ENCODE measurements at places on chromosomes 2 and 18.
A peak's percentile ranks its signal among the peaks of the same experiment; 100 is the strongest.

- peak; percentile 92 for DNase-seq
These were observed 20.5 kb downstream of the KIAA1328 start for GRCh38 chr18:36849288-36850006.

- DNase-seq, result no peak
These were observed 107.0 kb downstream of the MEP1B start for GRCh38 chr18:32296851-32297250.

GRCh38 chr2:62101886-62102285 is 94.0 kb upstream of the B3GNT2 start:
- DNase-seq, result no peak

DNA sequence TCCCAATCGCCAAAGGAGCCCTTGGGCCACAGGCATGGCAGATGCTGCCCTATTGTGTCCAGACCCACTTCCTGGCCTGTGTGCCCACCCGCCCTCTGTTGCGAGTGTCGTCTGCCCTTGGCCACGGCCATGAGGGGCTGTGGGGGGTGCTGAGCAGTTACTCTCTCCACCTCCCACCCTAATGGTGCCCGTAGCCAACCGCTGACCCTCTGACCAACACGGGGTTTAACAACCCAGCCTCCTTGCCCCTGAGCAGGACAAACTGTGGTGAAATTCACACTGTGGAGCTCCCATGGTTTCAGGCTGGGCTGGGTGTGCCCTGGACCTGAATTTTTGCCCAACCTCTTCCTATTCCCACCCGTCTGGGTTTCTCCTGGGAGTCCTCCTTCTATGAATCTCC is 145.7 kb upstream of the HDAC4 start:
- DNase-seq, result no peak

GRCh38 chr2:163551616-163552373 is 184.0 kb downstream of the FIGN start:
- DNase-seq, result peak; percentile 56

GRCh38 chr2:187168720-187169713 is 279.0 kb downstream of the CALCRL start:
- no peak for DNase-seq

- no peak for DNase-seq
These were observed 25.2 kb upstream of the HNMT start for GRCh38 chr2:137939026-137939425.

GRCh38 chr18:25001803-25002202 is 350.2 kb downstream of the ZNF521 start:
- DNase-seq, result no peak

GRCh38 chr2:238954841-238955591 is 107.1 kb downstream of the TWIST2 start:
- no peak for DNase-seq

DNA sequence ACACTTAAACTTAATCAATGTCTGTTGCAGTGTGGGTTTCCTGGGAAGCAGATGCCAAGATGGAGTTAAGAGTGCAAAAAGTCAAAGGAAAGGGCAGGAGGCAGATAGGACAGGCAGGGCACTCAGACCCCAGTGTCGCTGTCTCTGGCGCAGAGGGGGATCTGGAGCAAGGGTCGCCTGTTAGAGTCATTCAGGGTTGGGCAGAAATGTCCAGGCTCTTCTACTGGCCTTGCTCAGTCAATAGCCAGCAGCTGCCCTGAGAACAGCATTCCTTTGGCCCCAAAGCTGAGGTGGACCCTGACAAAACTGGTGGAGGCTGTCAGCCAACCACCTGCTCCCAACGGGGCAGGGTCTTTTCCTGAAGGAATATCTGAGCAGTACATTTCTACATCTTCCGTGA is 97.1 kb upstream of the SLC66A3 start:
- DNase-seq, result no peak

DNA sequence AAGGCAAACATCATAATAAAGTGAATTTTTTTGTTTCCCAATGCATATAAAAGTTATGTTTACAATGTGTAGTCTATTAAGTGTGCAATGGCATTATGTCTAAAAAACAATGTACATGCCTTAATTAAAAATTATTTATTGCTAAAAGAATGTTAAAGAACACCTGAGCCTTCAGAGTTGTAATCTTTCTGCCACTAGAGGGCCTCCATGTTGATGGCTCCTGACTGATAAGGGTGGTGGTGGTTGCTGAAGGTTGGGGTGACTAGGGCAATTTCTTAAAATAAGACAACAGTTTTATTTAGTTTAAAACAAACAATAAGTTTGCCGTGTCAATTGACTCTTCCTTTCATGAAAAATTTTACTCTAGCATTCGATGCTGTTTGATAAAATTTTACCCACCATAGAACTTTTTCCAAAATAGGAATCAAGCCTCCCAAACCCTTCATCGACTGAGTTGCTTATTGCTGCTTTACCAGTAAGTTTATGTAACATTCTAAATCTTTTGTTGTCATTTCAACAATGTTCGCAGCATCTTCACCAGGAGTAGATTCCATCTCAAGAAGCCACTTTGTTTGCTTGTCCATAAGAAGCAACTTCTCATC is 32.3 kb downstream of the MAP3K2 start:
- peak; percentile 21 for DNase-seq

DNA sequence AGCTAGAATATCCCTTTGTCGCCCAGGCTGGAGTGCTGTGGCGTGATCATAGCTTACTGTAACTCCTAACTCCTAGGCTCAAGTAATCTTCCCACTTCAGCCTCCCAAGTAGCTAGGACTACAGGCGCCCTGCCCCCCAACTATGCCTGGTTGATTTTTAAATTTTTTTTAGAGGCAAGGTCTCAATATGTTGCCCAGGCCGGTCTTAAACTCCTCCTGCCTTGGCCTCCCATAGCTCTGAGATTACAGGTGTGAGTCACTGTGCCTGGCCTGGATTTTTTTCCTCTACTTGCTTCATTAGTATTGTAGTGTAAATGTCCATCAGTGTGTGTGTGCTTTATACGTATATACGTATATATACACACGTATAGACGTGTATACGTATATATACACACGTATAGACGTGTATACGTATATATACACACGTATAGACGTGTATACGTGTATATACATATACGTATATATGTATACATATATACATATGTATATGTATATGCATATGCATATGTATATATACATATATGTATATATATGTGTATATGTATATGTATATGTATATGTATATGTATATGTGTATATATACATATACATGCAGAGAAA is 124.4 kb downstream of the DIS3L2 start:
- DNase-seq, result peak; percentile 40

DNA sequence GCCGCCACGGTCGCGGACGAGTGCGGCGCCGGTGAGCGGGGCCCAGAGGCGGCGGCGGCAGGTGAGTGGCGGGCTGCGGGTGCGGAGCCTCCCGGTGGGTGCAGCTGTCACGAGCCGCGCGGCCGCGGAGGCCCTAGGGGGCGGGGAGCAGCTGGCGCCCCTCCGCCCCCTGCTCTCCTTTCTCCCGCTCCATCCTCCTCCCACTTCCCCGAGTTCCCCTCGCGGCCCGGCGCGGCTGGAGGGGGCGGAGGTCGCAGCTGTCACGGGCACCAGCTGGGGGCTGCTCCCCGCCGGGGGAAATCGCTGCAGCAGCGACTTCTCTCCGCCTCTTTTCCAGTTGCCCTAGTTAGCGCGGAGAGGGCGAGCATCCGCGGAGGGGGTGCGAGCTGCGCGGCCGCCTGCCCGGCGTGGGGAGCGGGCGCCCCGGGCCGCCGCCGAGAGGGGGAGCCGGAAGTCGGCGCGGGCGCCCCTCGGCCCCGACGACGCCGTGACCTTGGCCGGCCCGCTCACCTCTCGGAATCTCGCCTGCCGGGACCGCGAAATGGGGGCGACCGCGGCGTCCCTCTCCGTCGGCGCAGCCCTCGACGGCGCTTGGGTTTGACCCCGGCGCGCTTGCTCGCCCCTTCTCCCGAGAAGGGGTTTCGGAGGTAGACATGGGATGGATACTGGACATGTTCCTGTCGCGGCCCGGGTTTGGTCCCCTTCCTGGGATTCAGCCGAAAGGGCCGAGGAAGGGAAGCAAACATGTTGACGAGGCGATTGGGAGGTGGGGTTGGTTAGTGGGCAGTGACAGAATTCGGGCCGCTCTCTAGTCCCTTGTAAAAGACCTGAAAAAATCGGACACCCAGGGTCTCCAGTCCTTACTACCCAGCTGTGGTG is 727 bp downstream of the NCOA1 start:
- DNase-seq, result peak; percentile 18

DNA sequence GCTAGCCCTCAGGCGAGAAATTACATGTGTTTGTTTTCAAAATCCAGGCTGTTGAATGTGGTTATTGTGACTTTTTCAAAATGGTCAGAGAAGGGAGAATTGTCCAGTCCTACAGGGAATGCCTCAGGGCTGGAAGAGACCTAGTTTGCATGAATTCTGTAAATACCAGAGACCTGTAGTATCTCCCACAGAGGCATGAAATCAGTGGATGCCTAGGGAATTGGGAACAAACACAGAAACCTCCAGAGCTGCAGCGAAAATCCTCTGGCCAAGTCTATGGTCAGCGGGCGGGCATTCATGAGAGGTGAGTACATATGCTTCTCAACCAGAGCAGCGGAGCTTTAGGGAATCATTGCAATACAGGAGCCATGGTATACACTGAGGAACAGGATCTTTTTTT is 1596.5 kb upstream of the NXPH2 start:
- no peak for DNase-seq

GRCh38 chr18:28716338-28716737 is 539.4 kb upstream of the CDH2 start:
- DNase-seq, result no peak

DNA sequence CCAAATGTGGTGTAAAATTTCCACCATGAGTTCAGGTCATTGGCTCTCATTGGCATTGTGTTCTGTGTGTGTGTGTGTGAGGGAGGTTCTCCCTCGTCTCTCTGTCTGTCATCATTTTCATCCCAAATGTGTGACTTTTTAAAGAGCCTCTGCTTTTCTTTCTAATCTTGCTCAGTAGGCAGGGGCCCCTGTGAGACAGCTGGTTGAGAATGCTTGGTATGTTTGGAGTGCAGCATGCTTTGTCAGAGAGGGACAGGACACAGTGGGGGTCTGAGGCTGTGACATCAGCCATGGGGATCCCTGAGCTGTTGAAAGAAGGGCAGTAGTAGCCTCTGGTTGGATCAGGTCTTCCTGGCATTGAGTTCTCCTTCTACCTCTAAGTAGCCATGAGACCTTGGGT is 10.6 kb downstream of the PTPRM start:
- peak; percentile 78 for DNase-seq

GRCh38 chr2:217970206-217970605 is 32.6 kb downstream of the TNS1 start:
- DNase-seq, result no peak

DNA sequence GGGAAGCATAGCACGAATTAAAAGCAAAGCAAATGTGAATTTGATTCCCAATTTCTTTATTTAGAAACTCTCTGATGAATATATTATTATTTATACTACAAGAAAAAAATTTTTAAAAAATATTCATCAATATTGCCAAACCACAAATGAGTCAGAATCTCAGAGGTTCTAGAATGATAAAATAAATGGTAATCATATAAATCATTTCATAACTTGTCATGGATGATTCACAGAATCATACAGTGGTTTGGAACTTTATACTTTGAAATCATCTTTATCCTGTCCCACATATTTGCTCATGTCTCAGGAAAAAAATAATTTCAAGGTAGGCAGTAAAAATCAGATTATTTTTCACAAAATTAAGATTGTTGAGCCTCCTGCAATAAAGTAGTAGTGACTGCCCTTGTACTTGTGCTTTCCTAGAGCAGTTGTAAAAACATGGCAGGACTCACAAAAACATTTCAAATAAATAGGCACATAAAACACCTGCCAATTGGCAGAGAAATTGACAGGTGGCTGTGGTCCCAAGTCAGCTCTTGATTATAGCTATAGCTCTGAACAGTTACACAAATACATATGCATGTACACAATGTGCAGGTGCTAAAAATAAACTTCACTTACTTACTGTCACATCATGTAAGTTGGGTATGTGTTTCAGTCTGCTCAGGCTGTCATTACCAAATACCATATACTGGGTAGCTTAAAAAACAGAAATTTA is 273.9 kb upstream of the SESTD1 start:
- DNase-seq, result peak; percentile 59

- no peak for DNase-seq
These were observed 87.9 kb downstream of the ZEB2 start for GRCh38 chr2:144431998-144432397.

DNA sequence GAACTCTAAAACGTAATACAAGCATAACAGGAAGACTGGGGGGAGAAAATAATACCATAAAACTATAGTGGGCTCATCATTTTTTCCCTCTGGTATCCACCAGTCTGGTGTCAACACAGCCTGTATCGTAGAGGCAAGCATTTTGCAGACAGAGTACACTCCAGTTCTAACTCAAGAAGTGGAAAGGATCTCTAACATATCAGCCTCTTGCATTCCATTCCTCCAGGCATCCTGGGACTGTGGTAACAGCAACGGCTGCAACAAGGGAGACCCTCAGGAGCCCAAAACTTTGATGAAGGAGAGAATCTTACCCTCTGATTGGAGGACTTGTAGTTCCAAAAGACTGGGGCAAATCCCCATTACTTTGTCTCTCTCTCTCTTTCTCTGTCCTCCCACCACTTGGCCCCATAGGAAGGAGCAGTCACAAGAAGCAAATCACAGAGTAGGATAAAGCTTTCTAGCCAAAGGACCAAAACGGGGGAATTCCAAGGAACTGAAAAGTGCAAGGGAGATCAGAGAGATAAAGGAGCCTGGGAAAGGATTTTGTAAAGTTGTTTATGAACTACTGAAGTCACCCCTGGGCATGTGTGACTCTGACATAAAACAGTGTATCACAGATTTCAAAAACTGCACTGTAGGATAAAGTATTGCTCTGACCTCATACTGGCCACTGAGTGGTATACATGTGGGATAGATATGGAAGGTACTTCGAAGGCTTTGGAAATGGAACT is 11.9 kb downstream of the FRZB start:
- no peak for DNase-seq

GRCh38 chr2:144351687-144352086 is 168.2 kb downstream of the ZEB2 start:
- DNase-seq, result no peak

- no peak for DNase-seq
These were observed 167.6 kb downstream of the KCNS3 start for GRCh38 chr2:18046017-18046416.

GRCh38 chr2:222196159-222196558 is 102.6 kb downstream of the PAX3 start:
- DNase-seq, result no peak

GRCh38 chr2:10285556-10286198 is 17.0 kb upstream of the HPCAL1 start:
- DNase-seq, result peak; percentile 19

DNA sequence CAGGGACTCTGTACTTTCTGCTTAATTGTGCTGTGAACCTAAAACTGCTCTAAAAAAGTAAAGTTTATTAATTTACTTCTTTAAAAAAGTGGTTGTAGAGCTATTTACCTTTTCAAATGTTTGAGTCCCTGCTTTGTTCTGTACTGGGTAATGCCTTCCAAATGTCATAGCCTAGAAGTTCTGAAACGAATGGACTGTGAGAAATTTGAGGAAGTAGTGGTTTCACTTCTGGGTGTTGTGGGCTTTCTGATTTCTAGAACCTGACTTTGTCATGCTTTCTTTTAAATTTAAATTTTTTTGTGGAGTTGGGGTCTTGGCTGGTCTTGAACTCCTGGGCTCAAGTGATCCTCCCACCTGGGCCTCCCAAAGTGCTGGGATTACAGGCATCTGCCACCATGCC is 44.6 kb downstream of the SMAD4 start:
- DNase-seq, result no peak
